ENCODE measurements at places on chromosomes 12 and 14. TPM values are rescaled to one million over a fixed set of nuclear protein-coding genes. Genes with fewer than 3 reads are reported as not detected.
A peak's percentile ranks its signal among the peaks of the same experiment; 100 is the strongest.

The VAMP1 gene
- total RNA-seq, result 5.8 TPM

The HOXC5 gene
- not detected for total RNA-seq

The ABCC9 gene
- total RNA-seq, result 55.6 TPM

The SCNN1A gene
- 7.7 TPM for total RNA-seq

GRCh38 chr12:25269701-25270100 is 19.0 kb upstream of the KRAS start:
- no peak for DNase-seq

GRCh38 chr12:21910657-21911056 is 30.6 kb downstream of the ABCC9 start:
- DNase-seq, result no peak

- DNase-seq, result peak; percentile 64
These were observed 23.3 kb upstream of the SLC6A12 start for GRCh38 chr12:237026-237815.

- DNase-seq, result peak; percentile 82
These were observed 11.3 kb upstream of the SLC38A2 start for GRCh38 chr12:46383654-46384450.

- no peak for DNase-seq
These were observed 47.2 kb downstream of the OR9K2 start for GRCh38 chr12:55173456-55173855.

DNA sequence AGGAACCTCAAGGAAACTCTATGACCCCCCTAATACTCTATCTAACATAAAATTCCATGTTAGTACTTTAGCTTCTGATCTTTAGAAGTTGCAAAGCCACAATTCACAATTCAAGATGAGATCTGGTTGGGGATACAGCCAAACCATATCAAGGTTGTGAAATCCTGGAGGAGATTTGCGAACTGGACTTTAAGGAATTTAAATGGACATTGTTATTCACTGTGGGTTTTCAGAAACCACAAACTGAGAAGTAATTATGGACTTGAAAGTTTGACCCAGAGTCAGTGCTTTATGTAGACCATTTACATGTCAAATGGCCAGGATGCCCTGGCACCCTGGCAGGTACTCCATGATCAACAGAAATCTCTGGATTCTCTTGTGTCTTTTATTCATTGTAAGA is 14.2 kb upstream of the CDKL1 start:
- DNase-seq, result no peak

DNA sequence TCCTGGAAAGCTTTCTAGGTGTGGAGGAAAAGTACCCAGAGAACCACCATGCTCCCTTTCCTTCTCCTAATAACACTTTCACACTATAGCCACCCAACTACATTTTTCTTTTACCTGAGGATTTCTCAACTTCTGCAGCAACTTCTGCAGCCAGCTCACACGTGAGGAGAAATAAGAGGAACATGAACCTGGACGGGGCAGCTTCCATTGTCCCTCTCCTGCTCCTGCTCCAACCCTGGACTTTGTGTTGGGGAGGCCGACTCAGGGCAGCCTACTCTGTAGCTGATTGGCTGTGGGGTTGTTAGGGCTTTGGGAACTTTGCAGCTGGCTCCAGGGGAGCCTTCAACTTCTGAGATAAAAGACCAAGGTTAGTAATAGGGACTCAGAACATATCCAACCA is at the start of gene ERP27:
Gene ERP27 (minus strand): TSS at position 237 of the 400 bp plus-strand sequence. CDS start 29 bp downstream, at position 208.
- no peak for DNase-seq

GRCh38 chr14:36659822-36660735 is 1.6 kb upstream of the PAX9 start:
- no peak for DNase-seq

DNA sequence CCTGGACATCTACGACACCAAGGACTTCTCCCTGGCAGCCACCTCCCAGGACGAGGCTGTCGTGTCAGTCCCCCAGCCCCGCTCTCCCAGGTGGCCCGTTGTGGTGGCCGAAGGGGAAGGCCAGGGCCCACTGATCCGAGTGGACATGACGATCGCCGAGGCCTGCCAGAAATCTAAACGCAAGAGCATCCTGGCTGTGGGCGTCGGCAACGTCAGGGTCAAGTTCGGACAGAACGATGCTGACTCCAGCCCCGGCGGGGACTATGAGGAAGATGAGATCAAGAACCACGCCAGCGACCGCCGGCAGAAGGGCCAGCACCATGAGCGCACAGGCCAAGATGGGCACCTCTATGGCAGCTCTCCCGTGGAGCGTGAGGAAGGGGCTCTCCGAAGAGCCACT is 118.6 kb downstream of the SLC15A4 start:
- no peak for DNase-seq

DNA sequence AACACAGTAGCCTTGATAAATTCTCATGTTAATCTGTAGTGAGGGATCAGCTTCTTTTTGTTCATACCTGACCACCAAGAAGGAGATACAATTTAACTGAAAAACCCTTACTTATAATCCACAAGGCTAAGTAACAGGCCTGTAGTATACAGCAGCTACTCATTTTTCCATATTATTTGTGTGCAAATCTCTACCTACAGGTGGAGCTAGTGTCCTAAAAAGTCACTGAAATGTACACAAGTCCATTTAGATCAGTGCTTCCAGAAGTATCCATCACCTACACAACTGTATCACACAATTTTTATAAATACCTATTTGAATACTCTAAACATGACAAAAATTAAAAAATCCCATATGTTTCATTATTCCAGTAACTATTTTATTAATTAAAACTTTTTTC is 173.2 kb downstream of the SLC35F4 start:
- DNase-seq, result no peak

Data from liver (tissue), 10 donors.